ENCODE measurements at places on chromosomes 2 and 18.

DNA sequence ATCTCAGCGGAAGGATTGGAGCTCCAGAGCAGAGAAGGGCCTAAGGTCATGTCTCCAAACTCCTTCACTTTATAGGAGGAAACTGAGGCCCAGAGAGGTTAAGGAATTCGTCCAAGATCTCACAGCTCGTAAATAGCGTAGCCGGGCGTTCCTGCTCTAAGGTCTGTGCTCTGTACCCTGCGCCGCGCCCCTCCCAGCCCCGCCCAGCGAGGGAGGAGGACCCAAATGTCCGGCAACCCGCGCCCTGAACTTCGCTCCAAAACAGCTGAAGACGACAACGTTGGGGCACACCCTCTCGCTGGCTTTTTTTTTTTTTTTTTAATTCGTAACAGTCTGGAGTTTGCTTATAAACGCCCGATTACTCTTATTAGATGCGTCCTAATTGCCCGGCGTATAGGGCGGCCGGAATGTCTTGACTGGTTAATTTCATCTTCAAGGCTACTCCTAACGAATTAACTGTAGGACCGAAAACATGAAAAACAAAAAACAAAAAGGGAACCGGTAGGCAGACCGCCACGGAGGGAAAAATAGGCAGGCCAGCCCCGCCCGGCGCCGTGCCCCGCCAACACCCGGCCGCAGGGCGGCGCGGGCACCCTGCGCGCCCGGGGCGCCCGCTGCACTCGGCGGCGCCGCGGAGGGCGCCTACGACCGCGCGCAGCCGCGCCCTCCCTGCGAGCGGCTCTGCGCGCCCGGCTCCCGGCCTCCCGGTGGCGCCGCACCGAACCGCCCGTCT, 928 bp upstream of the FOSL2 start:
- peak; percentile 53 for DNase-seq

GRCh38 chr2:149418065-149418464, 87.7 kb downstream of the LYPD6 start:
- no peak for DNase-seq

GRCh38 chr2:173997269-173997668, 32.1 kb upstream of the SP3 start:
- DNase-seq = no peak

DNA sequence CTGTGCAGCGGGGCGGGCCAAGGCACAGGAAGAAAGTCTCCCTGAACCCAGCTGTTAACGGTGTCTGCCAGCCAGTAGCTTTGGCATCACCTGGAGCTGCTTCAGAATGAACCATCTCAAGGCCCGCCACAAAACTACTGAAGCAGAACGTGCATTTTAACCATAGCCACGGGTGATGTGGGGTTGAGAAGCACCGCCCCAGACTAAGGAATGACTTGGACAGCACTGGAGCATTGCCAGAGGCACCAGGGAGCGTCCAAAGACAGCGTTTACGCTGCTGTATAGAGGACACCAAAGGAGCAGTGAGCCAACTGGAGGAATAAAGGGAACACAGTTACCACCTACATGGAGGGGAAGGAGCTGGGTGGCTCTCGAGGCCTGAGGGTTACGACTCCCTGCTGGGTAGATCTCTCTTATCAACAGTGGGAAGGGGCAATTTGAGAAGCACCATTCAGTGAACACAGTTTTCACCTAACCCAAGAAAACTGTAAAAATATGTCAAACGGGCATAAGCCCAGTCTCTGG, 28.4 kb upstream of the LONRF2 start:
- DNase-seq = no peak

- no peak for DNase-seq
Observed at GRCh38 chr2:241136191-241136590, 13.1 kb downstream of the PASK start.

DNA sequence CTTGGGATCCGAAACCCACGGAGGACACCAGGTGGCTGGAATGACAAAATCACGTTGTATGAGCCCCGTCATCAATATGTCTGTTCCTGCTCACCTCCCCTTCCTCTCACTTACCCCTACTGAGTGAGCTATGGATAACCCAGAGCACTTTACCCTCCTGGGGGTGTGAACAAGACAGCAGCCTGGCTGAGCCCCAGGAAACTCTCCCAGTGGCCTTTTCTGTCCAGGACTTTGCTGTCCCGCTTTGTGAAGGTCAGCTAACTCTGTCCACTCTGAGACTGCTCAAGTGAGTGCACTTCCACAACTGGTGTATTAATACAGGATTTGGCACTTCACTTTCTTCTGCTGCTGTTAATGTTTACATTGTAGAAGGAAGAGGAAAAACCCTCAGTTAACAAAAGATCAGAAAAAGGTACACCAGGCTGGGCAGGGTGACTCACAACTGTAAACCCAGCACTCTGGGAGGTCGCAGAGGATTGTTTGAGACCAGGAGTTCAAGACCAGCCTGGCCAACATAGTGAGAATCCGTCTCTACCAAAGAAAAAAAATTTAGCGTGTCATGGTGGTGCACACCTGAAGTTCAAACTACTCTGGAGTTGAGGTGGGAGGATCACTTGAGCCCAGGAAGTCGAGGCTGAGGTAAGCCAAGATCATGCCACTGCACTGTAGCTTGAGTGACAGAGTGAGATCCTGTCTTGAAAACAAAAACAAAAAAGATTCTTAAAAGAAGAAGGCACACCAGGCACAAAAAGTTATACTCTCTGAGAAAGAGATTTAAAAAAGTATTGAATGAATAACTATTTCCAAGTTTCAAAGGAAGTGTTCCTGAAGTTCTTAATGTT, 90.3 kb downstream of the CLHC1 start:
- no peak for DNase-seq

- peak; percentile 59 for DNase-seq
Observed at GRCh38 chr2:197198890-197199289, 111.7 kb downstream of the ANKRD44 start.

GRCh38 chr18:2536493-2536892, 34.8 kb downstream of the METTL4 start:
- DNase-seq = no peak

DNA sequence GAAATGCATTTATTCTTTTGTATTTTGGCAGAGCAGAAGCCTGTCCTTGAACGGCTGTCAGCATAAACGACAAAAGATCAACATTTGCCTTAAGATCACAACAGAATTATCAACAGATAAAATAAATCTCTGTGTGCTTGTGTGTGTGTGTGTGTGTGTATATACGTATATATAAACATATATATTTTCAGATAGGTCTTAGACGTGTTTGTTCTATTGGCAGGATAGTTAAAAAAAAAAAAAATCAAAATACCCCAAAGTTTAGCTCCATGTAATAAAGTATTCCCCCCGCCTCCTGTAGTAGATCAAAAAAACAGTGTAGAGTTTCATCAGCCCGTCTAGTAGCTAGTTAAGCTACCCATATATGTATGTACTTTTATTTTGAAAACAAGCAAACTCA, 107.9 kb downstream of the CHN1 start:
- no peak for DNase-seq

Data from stimulated activated CD8-positive, alpha-beta memory T cell treated with anti-CD3 and anti-CD28 coated beads, Interleukin-7, amount 100 ng/mL, for 24 hours (primary cell).